ENCODE measurements at places on chromosomes 13 and 19.

DNA sequence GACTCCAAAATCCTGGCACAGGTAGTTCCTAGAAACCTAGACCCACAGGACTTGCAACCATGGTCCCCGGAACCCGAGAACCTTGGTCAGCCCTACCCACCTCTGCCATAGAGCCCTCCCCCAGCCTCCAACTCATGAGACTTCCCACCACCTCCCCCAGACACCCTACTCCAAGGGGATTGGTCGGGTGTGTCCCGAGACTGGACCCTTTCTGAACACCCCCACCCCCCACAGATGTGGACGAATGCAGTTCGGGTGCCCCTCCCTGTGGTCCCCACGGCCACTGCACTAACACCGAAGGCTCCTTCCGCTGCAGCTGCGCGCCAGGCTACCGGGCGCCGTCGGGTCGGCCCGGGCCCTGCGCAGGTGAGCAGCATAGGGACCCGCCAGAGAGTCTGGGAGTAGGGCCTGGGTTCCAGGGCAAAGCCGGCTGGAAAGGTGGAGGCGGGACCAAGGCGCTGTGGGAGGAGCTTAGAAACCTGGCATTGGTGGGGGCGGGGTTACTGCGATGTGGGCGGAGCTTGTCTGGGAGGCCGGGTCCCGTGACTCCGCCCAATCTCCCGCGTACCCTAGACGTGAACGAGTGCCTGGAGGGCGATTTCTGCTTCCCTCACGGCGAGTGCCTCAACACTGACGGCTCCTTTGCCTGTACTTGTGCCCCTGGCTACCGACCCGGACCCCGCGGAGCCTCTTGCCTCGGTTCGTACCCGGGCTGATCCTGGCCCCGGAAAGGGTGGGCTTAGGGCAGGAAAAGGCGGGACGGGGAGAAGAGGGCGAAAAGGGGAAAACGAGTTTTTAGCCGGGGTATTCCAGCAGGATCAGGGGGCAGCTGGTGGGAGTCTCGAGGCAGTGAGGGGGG, 11.9 kb downstream of the LTBP4 start:
- DNase-seq = no peak

GRCh38 chr19:33998739-33999345, 173.5 kb upstream of the LSM14A start:
- DNase-seq = no peak

- no peak for DNase-seq
These were observed 1019.0 kb downstream of the DIAPH3 start for GRCh38 chr13:59144700-59145099.

DNA sequence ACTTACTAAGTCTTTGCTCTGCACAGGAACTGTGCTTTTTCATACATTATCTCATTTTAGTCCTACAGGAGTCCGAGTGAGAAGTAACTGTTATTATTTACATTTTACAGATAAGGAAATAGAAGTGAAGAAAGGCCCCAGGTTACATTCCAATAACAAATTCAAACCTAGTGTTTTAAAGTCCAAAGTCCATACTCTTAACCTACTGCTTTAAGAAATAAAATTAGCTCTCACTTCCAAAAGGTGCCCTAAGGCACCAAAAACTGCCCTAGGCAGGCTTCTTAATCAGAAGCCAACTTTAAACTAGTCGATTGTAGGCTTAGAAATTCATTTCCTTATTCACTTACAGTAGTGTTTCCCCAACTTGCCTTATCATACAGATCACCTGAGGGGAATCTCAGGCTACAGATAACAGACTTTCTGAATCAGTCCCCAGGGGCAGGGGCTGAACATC, 555.9 kb downstream of the DIAPH3 start:
- no peak for DNase-seq

DNA sequence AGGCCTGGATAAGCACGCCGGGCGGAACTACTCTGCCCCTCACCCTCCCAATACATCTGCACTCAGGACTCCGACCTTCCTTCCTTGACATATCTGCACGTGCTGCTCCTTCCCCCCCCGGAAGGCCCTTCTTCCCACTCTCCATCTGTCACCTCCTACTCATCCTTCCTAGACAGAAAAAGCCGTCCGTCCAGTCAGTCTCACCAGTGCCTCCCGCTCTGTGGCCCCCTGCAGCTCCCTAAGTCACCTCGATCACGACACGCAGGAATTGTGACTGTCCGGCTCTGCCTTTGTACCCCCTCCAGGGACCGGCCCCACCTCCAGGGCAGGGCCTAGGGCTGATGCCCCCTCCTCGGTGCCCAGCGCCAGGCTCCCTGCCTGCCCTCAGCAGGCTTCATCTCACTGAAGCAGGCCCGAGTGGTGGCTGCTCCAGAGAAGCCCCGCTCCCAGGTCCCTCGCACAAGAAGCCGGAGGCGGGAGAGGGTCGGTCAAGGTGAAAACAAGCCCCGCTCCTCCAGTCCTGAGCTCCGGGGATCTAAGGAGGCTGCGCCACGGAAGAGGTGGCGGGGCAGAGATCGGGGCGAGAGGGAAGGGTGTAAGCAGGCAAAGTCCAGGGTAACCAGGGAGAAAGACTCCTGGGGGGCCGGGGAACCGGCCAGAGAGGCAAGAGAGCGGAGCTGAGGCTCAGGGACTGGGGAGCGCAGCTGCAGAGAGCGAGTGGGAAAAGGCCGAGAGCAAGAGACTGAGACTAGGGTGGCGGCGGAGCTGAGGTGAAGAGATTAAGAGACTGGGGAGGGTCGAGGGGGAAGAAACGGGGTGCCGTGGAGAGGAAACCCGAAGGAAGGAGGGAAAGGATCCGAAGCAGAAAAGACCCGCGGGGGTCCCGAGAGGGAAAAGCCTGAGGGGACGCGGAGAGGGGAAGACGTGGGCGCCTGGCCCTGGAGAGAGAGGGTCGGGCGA, 1.1 kb downstream of the PPP6R1 start:
- no peak for DNase-seq

GRCh38 chr13:43166644-43167457, 143.5 kb downstream of the DNAJC15 start:
- DNase-seq = no peak

- DNase-seq = no peak
These were observed 16.1 kb downstream of the MKNK2 start for GRCh38 chr19:2034729-2035589.

DNA sequence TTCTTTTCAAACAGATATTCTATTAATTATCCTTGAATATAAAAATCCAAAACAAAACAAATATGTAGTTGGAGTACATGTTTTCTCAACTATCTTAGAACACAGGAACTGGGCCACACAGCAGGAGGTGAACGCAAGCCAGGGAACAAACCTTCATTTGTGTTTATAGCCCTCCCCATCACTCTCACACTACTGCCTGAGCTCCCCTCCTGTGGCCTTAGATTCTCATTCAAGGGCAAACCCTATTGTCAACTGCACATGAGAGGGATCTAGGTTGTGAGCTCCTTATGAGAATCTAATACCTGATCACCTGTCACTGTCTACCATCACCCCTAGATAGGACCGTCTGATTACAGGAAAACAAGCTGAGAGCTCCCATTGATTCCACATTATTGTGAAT, 427.1 kb upstream of the PRR20A start:
- DNase-seq = no peak

DNA sequence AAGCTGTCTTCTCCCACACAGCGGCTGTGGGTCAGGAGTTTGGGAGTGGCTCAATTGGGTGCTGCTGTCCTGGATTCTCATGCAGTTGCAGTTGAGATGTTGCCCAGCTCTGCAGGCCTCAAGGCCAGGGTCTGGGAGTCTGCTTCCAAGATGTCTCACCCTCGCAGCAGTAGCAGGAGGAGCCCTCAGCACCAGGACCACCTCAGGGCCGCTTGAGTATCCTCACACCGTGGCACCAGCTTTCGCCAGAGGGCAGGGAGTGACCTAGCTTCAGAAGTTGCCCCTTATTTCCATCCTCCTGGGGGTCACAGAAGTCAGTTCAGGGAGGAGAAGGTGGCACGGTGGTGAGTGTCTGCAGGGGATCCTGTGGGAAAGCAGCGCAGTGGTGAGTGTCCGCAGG, 20.9 kb downstream of the TFDP1 start:
- no peak for DNase-seq

DNA sequence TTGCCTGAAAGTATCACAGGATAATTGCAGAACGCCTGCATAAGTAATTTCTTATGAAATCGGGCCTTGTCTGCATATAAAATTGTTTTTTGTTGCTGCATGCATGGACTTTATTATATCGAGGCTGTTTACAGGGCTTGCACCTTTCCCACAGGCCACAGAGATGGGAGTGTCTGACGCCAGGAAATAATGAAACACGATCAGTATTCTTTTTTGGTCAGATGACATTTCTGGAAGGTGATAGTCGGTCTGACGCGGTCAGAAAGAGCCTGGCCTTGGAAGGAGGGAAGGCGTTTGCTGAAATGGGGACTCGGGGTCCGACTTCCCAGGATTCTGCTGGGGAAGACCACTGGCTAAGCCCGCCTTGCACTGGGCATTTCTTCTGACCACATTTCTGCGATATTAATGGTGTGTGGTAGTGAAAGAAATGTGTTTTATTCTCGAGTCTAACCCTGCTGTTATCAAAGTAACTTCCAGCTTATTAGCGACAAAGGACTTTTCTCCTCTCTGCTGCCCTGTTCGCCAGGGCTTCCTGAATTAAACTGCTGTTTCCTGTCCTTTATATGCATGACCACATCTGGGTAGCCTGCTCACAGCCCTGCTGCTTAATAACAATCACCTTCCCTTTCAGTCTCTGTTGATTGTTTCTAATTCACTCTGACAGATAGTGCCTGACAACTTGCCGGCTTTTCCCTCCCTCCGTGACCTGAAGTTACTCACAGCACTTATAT, 11.6 kb upstream of the ZNF536 start:
- DNase-seq = no peak

DNA sequence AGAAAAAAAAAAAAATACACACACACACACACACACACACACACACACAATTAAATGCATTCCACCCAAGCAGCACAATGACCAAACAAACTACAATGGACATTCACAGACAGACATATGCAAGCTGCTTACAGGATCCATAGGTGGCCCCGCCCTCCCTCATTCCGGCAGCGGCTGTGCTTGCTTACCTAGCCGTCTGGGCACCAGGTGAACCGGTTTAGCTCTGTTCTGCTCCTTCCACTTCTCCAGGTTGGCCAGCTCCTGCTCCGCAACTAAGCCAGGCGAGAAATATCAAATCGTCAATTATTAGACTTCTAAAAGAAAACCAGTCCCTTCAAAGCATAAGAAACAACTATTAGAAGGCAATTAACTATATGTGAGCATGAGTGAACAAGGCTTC, 23.1 kb downstream of the EPSTI1 start:
- DNase-seq = no peak

DNA sequence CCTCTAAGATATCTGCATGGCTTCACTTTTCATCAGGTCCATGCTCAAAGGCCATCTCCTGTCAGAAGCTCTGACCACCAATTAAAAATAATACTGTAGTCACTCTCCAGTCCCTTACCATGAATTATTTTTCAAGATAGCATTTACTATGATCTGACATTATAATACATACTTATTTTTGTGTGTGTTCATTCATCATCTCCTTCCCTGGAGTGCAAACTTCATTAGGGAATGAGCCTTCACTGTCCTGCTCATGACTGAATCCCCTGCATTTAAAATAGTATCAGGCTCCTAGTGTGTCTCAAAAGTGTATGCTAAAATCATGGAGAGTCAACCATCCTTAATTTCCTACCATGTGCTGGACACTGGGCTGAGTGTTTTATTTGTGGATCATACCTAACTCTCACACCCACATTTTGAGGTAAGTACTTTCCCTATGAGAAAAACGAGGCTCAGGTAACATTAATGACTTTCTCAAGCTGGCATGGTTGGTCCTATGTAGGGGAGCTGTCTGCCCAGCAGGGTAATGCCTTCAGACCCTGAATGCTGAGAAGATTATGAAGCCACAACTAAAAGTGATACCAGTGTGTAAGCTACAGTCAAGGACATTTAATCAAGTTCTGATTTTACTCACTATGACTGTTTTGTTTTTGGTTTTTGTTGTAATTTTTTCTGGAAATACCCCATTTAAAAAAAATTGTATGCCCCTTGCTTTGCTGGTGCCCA, 16.3 kb downstream of the PLA2G4C start:
- no peak for DNase-seq

DNA sequence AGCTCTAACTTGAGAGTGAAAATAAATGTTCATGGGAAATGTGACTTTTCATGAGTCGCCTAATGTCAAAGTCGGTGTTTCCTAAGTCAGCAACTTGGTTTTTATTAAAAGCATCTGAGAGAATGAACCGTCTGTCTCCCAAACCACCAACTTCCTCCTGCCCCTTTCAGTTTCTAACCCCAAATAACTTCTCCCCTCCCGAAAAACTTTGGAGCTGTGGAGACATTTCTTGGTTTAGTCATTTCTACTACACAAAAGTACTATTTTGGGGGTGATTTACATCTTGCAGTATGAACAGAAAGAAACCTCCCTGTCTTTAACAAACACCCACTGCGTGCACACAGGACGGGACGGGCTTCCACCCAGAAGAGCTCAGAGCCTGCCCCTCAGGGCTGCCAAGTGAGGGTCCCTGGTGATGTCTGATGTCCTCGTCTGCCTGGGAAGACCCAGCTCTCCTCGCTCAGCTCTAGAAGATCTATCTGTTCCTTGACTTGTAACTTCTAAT, 65.0 kb downstream of the RASA3 start:
- DNase-seq = no peak

GRCh38 chr13:50950849-50951248, 41.3 kb downstream of the RNASEH2B start:
- no peak for DNase-seq

DNA sequence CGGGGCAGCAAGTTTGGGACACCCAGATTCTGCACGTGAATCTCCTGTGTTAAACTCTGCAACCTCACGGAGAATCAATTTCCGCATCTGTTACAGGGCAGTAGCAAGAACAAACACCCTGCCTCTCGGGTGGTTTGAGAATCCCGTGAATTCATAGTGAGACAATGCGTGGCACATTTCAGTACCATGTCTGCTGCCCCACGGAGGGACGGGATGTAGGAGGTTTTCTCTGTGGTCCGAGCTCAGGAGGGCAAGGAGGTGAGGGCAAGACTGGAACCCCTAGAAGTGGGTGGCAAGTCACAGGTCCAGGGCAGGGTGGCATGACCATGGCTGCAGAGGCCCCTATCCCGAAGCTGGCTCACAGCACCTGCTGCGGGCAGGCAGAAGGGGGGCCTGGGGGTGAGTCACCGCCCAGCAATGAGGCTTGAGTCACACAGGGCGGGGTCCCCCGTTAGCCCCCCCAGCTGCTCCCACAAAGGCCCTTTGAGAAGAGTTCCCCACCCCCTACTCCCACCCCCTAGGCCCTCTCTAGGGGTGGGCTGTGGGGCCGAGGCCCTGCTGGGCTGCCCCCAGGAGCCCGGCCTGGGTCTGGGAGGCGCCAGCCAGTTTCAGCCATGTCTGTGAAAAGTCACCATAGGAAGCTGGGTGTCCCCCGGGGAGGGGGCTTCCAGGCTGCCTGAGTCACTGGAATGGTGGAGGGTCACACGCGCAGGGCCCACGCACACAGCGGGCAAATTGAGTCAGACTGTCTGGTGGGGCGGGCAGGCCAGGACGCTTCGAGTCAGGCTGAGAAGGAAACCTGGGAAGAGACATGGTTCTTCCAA, 25.8 kb upstream of the NANOS3 start:
- no peak for DNase-seq
